ENCODE measurements at places on chromosomes 11 and 22.

- no peak for DNase-seq
These were observed 44.6 kb downstream of the RDX start for GRCh38 chr11:110251836-110252235.

- DNase-seq: no peak
These were observed 59.0 kb upstream of the KCNQ1OT1 start for GRCh38 chr11:2758751-2759150.

- no peak for DNase-seq
These were observed 236.7 kb downstream of the TTC28 start for GRCh38 chr22:28442711-28443525.

DNA sequence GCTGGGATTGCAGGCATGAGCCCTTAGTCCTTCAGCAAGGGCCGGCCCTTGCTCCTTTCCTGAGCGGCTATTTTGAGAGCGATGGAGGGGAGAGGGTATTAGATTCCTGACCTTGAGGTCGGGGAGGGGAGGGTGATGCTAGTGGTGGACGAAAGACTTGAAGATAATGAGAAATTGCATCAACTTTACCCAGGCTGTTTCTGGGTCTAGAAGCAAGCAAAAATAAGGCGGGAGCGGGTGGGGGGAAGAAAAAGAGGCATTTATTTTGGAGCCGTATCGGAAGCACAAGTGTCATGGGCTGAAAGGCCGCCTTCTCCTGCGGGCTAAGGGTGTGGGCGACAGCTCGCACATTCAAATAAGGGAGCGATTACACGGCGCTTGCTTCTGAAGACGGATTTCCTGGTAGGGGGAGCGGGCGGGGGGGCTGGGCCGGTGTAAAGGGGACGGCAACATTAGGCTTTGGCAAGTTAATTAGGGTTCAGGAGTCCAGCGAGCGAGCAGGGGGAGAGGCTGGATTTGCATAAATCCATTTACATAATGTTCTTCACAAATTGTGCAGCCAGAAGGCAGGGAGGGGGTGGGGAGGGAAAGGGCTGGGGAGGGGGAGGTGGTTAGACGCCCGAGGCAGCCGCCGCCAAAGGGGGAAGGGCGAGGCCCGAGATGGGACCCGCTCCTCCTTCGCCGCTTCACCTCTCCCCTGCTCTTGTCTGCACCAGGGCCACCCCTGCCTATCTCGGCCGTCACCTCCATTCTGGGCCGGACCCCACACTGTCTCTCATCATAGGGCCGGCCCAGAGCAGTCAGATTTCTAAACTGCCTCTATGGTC is 245.9 kb downstream of the MIAT start:
- no peak for DNase-seq

GRCh38 chr22:43848366-43849171 is 13.7 kb downstream of the SULT4A1 start:
- DNase-seq: no peak

DNA sequence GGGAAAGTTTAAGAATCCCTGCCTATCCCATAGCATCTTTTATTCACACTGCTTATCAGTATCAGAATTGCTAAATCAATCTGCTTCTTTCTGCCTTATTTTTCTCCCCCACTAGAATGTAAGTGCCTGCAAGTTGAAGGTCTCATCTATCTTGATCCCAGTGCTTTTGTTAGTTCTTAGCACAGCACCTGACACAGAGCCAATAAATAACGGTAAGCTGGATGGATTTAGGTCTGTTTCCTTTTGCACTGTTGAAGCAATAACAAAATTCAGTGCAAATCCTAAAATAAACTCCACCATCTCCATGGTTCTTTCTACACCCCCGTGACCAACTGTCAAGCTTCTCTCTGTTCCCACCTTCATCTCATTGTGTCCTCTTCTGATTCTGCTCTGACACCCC is 36.7 kb upstream of the CD44 start:
- no peak for DNase-seq
